ENCODE measurements at places on chromosomes 7 and 10.
A peak's percentile ranks its signal among the peaks of the same experiment; 100 is the strongest.

GRCh38 chr7:25854059-25854458 is 297.9 kb upstream of the NFE2L3 start:
- DNase-seq, result no peak

GRCh38 chr7:149620961-149621360 is 123.4 kb upstream of the ZNF746 start:
- no peak for DNase-seq

- no peak for DNase-seq
These were observed 56.7 kb downstream of the GNA12 start for GRCh38 chr7:2787251-2787951.

DNA sequence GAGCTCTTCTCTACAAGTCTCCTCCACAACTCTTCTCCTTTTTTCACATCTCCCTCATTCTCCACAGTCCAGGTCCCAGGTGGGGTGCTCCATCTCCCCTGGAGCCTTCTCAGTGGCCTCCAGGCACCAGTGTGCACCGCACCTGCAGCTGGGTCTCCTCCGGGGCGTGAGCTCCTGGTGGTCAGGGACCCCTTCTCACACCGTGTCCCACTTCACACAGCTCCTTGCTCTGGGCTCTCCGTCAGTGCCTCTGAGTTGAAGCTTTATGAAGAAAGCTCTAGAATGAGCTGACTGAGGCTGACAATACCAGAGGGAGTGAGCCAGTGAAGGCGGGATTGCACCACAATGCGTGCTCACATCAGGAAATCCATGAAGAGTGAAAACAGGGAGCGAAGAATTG is 290.2 kb downstream of the DNAJB6 start:
- DNase-seq, result no peak

DNA sequence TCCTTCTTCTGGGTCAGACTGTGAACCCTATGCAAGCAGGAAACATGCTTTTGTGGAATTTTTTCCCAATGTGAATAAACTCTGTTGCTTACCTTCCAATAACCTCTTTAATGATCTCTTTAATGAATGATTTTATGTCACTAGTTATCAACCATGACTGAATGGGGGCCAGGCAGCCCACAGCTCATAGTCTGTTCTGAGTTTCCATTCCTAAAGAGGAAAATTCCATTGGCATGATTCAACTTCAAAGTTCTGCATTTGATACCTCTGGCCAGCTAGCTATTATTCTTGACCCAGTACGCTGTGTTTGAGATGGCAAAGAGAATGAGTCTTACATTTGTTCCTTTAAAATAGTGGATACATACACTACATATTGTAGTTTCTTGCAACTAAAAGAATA is 867.8 kb upstream of the CELF2 start:
- DNase-seq, result no peak

GRCh38 chr10:71561003-71561574 is 158.5 kb downstream of the C10orf105 start:
- DNase-seq, result no peak

DNA sequence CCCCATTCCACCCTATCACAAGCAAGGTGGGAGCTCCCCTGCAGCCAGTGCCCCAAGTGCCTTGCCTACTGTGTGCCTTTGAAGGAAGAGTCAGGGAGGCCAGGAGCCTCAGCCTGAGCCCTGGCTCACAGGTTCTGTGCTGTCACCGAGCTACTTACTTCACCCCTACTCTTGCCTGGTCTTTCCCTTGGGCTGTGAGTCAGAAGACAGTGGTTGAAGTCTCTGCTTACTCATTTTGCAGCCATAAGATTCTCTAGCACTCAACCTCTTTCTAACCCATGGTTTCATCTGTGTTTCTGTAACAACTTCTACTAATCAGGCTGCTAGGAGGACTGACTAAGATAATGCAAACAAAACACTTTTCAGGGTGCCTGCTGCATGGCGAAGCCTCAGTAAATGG is 114.5 kb downstream of the PLCE1 start:
- DNase-seq, result no peak

DNA sequence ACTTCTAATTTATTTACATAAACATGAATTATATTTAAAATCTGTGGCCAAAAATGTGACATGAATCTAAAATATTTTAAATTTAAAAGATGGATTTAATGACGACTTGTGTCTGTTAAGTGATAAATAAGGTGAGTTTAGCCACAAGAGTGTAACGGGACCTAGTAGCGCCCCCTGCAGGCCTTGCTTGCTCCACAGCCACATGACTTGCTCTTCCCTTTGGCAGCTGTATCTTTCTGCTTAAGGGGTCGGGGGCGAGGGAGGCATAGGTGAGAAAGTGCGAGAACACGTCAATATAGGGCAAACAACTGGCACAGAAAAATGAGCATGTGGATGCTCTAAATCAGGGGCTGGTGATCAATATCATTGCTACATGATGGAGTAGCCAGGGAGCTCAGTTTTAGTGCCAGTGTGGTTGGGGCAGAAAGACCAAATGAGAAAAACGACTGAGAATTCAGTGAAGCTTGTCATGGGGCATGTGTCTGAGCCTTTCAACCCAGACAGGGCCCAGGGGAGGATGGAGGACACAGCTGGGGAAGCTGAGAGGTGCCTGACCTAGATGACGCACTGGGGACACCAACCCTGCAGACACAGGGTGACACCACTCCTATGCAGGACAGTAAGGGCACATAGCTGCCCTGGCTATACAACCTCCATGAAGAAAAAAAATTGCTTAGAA is 49.8 kb downstream of the PAXIP1 start:
- peak; percentile 28 for DNase-seq

DNA sequence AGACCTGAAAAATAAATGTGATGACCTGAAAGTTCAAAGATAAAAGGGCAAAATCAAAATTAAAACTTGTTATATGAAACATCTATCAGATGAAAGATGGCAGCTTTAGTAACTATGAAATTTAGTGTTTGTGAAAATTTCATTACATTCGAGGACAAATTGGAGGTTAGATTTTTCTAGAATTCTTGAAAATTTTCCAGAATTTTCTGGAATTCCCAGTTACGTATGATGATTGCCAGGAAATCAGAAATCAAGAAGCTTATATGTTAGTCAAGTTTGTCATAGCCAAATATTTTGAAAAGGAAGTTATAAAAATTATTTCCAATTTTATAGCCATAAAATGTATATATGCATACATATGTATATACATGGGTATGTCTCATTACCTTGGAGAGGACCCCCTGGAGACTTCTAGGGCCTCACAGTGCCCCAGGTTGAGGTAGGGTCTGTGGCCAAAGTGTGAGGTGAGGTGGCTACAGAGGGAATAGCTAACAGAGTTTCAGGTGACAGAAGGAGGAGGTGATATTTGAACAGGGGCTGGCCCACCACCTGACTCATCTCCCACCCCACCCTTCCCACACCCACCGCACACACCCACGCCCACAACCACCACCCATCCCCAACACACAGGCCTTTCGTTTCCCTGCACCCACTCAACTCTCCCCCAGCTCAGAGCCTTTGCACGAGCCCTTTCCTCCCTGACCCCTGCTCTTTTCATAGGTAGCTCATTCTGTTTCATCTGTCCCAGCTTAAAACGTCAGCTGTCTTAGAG is 21.5 kb downstream of the C10orf105 start:
- DNase-seq, result no peak

- no peak for DNase-seq
These were observed 262.9 kb downstream of the TCERG1L start for GRCh38 chr10:131048606-131049005.

DNA sequence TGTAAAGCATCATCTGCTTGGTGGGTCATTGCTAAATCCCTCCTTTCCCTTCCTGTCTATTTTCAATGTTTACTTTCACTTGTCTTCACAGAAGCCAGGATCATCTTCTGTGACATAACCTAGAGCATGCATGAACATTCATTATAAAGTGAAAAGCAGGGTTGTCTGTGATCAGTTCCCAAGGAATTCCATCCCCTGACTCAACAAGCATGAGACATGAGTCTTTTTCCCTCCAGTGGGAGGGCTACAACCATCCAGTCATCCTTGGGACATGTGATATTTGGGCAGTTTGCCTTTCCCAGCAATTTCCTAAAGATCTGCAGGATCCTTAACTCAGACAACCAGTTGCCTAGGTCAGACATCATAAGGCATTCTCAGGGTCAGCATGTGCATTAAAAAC is 166.3 kb upstream of the TMEM196 start:
- no peak for DNase-seq

GRCh38 chr7:34840176-34840785 is 182.3 kb downstream of the NPSR1 start:
- no peak for DNase-seq

All from SHP77 (cell line).